Activated CD4-positive, alpha-beta T cell treated with anti-CD3 and anti-CD28 coated beads, Interleukin-2, Interleukin-4, amounts not matched to agents 100 ng/mL and 50 ng/mL, durations not matched to agents 16 hours and 8 hours (primary cell): ENCODE measurements at places on chromosomes 3 and 15.

DNA sequence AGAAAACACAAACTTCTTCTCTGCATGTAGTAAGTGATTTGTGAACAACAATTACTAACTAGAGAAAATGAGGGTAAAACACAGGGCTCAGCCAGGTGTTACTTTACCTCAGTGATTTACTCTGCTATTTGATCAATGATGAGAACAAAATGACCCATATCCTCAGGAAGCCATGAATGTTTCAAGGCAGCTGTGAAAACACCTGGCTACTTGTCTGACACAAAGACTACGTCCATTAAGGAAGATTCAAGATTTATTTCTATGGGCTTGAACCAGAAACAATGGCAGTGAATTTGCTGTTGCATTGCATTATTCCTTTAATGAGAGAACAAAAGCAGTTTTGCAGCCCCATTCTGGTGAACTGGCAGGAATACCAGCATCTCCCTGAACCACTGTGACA is 374.6 kb upstream of the ARL6 start:
- DNase-seq: no peak

DNA sequence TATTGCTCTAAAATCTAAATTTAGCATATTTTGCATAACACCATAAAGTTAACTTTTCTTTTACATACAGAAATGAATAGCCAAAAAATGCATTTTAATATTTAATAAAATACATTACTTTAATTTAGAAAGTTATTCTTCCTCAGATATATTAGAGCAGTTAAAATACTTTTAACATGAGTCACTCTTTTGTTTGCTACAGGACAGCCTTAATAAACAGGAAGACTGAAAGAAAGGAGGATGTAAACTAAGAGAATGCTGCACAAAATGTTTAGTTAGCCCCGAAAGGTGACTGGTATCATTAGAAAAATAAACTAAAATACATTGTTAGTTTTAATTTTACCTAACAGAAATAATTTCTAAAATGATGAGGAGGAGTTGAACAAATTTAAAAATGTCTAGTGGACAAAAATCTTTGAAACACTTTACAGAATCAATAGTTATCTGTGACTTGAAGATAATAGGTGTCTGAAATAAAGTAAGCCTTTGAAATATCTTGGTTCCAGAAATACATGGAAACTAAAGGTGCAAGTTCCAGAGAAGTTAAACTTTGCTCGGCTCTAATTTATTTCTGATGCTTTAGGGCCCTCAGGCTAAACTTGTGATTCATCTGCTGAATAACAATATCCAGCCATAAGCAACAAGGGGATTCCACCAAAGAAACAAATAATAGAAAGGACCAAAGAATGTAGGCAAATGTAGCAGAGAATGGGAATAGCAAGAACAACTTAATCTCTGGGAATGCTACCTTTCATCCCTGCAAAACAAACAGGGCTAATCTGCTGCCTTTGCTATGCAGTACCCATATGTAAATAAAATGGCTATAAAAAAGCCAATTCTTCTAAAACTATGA is 138.3 kb upstream of the UBP1 start:
- no peak for DNase-seq

- DNase-seq: no peak
Measured at GRCh38 chr15:58731756-58732535, 17.6 kb downstream of the ADAM10 start.

- DNase-seq: no peak
Measured at GRCh38 chr3:25007974-25008658, 419.9 kb upstream of the RARB start.

GRCh38 chr3:188594139-188594538 is 440.2 kb downstream of the LPP start:
- DNase-seq: no peak

GRCh38 chr3:157520485-157521150 is 17.4 kb upstream of the VEPH1 start:
- no peak for DNase-seq
